Activated CD4-positive, alpha-beta T cell treated with anti-CD3 and anti-CD28 coated beads, Interleukin-2, amount 10 ng/mL, durations not matched to agents 24 days and 14 days (primary cell): ENCODE measurements at places on chromosomes 1 and 21. TPM values are rescaled to one million over a fixed set of nuclear protein-coding genes. Genes with fewer than 3 reads are reported as not detected.

The RGSL1 gene
- total RNA-seq, result not detected in 2 replicates

The ACOT11 gene
- total RNA-seq, result 1.3 and 1.6 TPM in 2 replicates

- H3K27ac ChIP-seq, result no peak overlapping the region
- H3K27me3 ChIP-seq, result peaks cover 32% of the 10 kb centered on the region
- H3K36me3 ChIP-seq, result no peaks in the 10 kb centered on the region
- DNase-seq, result no peak
- H3K4me3 ChIP-seq, result no peak overlapping the region
These were observed 5.7 kb upstream of the IFFO2 start for GRCh38 chr1:18962121-18962721.

The PPFIA4 gene
- total RNA-seq, result 34.2 and 35.1 TPM in 2 replicates

DNA sequence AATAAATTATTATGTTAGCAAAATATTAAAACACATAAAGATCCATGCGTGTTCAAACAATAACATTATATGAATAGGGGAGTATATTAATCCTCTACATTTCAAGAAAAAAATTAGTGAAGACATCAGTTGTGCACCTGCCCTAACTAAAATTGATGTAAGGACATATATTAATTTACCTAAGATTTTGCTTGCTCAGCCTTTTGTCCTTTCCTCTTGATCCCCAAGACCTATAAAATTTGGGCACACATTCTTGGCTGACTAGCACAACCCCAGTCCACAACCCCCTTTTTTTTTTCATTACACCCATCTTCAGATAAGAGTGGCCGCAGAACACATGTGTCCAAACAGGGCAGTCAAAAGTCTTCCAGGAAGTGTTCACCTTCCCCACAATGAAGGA lies 6.6 kb downstream of the KRTAP21-2 start:
- H3K27ac ChIP-seq, result no peak overlapping the region
- peaks cover 9% of the 10 kb centered on the region for H3K27me3 ChIP-seq
- no peak for DNase-seq
- H3K4me3 ChIP-seq, result no peak overlapping the region

DNA sequence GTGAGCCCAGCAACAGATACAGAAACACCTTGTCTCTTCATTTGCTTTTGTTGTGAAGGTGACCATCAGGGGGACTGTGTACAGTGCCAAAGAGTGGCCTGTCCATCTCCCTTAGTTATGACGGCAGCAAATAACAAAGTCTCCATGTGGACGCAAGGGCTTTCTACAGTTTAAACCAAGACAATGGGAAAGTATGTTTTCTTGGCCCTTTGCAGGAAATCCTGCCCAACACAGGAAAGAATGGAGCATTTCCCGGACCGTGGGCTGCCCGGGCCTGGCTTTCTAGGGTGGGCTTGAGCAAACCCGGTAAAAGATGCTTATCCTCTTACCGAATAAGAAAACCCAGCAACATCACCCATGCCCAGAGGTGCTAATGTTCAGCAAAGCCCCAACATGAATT lies 87.3 kb downstream of the ZBTB18 start:
- H3K27me3 ChIP-seq, result peaks cover 4% of the 10 kb centered on the region
- no peak for DNase-seq
- H3K27ac ChIP-seq, result no peak overlapping the region
- peaks cover 9% of the 10 kb centered on the region for H3K4me1 ChIP-seq

- H3K4me1 ChIP-seq, result no peaks in the 10 kb centered on the region
- peaks cover 5% of the 10 kb centered on the region for H3K27me3 ChIP-seq
- H3K4me3 ChIP-seq, result no peak overlapping the region
- no peak for DNase-seq
- H3K27ac ChIP-seq, result no peak overlapping the region
These were observed 470.5 kb downstream of the LTN1 start for GRCh38 chr21:28522014-28522799.

The ANGPTL7 gene
- total RNA-seq, result not detected in 2 replicates

- no peaks in the 10 kb centered on the region for H3K36me3 ChIP-seq
- no peaks in the 10 kb centered on the region for H3K27me3 ChIP-seq
- H3K4me1 ChIP-seq, result no peaks in the 10 kb centered on the region
These were observed 66.1 kb upstream of the VANGL1 start for GRCh38 chr1:115575661-115576060.

DNA sequence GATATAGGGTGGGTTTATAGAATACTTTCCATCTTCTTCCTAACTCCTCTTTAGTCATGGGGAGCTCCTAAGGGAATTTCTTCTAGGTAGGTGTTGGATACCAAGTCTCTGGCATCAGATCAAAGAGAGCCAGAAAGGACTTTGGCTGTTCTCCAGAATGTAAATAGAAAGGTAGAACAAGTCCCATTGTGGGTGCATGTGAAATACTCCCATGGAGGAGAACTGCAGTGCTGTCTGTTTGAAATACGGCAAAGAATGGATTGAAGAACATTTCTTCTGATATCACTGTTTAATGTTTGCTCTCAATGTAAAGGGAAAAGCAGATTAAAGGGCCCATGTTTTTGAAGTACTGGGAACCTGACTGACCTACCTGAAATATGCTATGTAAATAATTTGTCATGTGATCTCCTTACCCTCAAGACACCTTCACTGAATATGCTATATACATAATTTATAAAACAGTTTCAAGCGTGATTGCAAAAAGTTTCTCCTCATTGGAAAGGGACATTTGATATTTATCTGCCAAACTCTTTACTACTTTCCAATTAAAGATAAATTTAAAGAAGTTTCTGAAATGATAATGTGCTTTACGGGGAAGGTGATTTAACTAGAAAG lies 65.9 kb downstream of the LAMC1 start:
- peaks cover 24% of the 10 kb centered on the region for H3K27me3 ChIP-seq
- no peak for DNase-seq
- H3K4me3 ChIP-seq, result no peak overlapping the region
- H3K27ac ChIP-seq, result no peak overlapping the region

DNA sequence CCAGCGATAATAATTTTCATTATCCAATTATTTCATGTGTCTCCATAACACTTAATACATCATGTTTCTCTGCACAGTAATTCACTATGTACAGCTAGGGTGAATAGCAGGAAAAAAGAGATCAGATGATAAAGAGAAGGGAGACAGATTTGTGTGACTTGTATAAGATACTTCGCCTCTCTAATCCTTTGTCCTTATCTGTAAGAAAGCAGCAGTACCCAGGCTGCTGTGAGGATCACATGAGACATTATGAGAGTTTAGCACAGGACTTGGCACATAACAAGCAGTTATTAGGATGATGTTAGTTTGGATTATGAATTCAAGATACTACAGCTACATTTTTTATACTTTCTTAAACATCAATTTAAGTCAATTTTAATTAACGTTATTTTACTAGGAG lies 6.3 kb downstream of the ERG start:
- no peaks in the 10 kb centered on the region for H3K4me1 ChIP-seq
- no peak overlapping the region for H3K4me3 ChIP-seq
- no peaks in the 10 kb centered on the region for H3K36me3 ChIP-seq
- peaks cover 58% of the 10 kb centered on the region for H3K27me3 ChIP-seq

GRCh38 chr1:91876781-91877573 lies 9.0 kb downstream of the TGFBR3 start:
- peaks cover 12% of the 10 kb centered on the region for H3K27me3 ChIP-seq
- peak overlapping the region; percentile 85 for H3K27ac ChIP-seq
- peaks cover 3% of the 10 kb centered on the region for H3K36me3 ChIP-seq
- DNase-seq, result no peak

GRCh38 chr1:20486457-20487235 lies 636 bp upstream of the CAMK2N1 start:
- peaks cover 2% of the 10 kb centered on the region for H3K36me3 ChIP-seq
- H3K27ac ChIP-seq, result no peak overlapping the region
- peaks cover 9% of the 10 kb centered on the region for H3K4me1 ChIP-seq

- H3K4me3 ChIP-seq, result no peak overlapping the region
- no peak overlapping the region for H3K27ac ChIP-seq
- no peaks in the 10 kb centered on the region for H3K27me3 ChIP-seq
These were observed 17.5 kb downstream of the SMIM12 start for GRCh38 chr1:34842073-34842472.

The AADACL3 gene
- total RNA-seq, result not detected in 2 replicates

DNA sequence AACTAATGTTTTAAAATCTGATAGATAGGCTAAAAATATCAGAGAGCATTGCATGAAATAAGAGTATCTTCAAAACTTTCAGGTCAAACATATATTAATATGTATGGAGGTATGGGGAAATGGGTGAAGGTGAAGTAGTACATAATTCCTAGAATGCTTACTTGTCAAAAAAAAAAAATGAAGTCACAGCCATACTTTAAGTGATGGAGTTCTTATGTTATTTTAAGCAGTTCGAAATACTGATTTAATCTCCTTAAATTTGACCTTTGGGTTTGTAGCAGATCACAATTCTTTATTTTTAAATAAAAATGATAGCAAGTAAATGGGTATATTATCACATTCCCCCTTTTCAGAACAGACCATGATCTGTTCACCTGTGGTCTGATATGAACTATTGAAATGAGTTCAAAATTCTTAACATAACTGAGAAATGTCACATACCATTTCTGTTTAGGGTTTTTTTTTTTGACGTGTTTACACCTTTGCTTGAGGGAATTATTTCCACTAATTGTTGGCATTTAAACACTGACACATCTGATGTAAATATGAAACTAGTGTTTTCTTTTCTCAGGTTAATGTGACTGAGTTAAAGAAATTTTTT lies 220.2 kb downstream of the GREM2 start:
- no peaks in the 10 kb centered on the region for H3K27me3 ChIP-seq
- DNase-seq, result no peak
- H3K36me3 ChIP-seq, result no peaks in the 10 kb centered on the region
- no peaks in the 10 kb centered on the region for H3K4me1 ChIP-seq
- no peak overlapping the region for H3K27ac ChIP-seq

GRCh38 chr1:174957829-174958228 lies 41.9 kb upstream of the CACYBP start:
- peaks cover 22% of the 10 kb centered on the region for H3K4me1 ChIP-seq
- peak overlapping the region; percentile 81 for H3K27ac ChIP-seq
- DNase-seq, result no peak
- no peaks in the 10 kb centered on the region for H3K27me3 ChIP-seq
- peak overlapping the region; percentile 79 for H3K4me3 ChIP-seq
- peaks cover 7% of the 10 kb centered on the region for H3K36me3 ChIP-seq

GRCh38 chr1:29541631-29542030 lies 305.3 kb downstream of the PTPRU start:
- DNase-seq, result no peak
- no peaks in the 10 kb centered on the region for H3K4me1 ChIP-seq
- H3K27me3 ChIP-seq, result no peaks in the 10 kb centered on the region
- no peak overlapping the region for H3K4me3 ChIP-seq
- no peaks in the 10 kb centered on the region for H3K36me3 ChIP-seq

The CPTP gene
- 11.5 and 12.3 TPM in 2 replicates for total RNA-seq

GRCh38 chr1:228986093-228986904 lies 251.0 kb downstream of the RHOU start:
- H3K27me3 ChIP-seq, result no peaks in the 10 kb centered on the region
- H3K27ac ChIP-seq, result no peak overlapping the region
- DNase-seq, result no peak
- H3K4me3 ChIP-seq, result no peak overlapping the region
- no peaks in the 10 kb centered on the region for H3K36me3 ChIP-seq

DNA sequence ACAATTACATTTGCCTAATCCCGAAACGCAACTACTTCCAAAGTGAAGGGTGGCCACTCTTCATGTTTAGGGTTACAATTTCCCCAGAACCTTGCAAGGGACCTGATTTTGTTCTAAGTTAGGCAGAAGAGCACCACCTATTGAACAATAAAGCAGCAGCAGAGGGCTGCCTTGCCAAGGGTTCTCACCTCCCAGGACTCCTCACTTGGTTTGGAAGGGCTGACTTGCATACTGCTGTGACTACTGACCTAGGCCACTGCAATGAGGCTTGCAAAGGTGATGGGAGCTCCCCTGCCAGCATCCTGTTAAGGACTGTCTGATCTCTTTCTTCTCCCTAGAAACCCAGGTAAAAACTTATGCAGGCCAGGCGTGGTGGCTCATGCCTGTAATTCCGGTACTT lies 14.2 kb downstream of the MTOR start:
- DNase-seq, result no peak
- H3K4me3 ChIP-seq, result no peak overlapping the region
- H3K27me3 ChIP-seq, result no peaks in the 10 kb centered on the region
- H3K27ac ChIP-seq, result no peak overlapping the region

The CRYZ gene
- total RNA-seq, result 18.6 and 20.0 TPM in 2 replicates

The FAM72D gene
- 7.5 and 8.0 TPM in 2 replicates for total RNA-seq

The RSPO1 gene
- not detected in 2 replicates for total RNA-seq
